ENCODE measurements at places on chromosomes 11 and 22.

- peak; percentile 27 for DNase-seq
Observed at GRCh38 chr11:60951904-60952741, at the start of gene SLC15A3. Gene SLC15A3 (minus strand): TSS chr11:60952176. CDS start chr11:60951551, 625 bp downstream.

- DNase-seq = peak; percentile 84
Observed at GRCh38 chr22:23128269-23129108, 13.3 kb downstream of the RSPH14 start.

GRCh38 chr11:74390697-74391096 is 7.5 kb downstream of the PGM2L1 start:
- no peak for DNase-seq

- DNase-seq = no peak
Observed at GRCh38 chr11:1113405-1114201, 38.9 kb downstream of the MUC2 start.

DNA sequence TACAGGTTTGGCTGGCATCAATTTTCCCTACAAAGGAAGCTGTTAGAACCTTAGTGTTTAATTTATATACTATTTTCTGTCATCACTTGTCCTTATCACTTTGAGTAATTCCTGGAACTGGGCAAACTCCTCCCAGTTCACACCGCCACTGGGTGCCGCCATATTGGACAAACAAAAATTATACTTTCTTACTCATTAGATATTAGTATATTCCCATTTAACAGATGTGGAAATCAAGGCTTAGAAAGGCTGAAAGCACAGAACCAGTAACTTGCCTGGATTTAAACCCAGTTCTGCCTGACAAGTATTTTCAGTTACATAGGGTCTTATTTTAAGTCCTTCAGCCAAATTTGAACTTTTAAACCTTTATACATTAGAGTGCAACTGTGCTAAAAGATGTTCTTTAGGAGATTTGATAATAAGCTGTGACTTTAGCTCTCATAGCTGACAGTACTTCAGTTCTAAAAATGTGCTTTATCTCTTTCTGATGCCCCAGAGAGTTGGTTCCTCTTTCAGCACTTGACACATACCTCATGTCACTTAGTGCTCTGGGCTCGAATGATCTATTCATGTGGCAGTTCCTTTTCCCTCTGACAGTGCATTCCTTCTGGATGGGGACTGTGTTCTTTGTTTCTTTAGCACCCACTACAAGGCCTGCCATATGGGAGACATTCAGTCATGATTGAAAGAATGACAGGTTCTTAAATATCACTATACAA is 25.4 kb downstream of the COA4 start:
- DNase-seq = no peak

DNA sequence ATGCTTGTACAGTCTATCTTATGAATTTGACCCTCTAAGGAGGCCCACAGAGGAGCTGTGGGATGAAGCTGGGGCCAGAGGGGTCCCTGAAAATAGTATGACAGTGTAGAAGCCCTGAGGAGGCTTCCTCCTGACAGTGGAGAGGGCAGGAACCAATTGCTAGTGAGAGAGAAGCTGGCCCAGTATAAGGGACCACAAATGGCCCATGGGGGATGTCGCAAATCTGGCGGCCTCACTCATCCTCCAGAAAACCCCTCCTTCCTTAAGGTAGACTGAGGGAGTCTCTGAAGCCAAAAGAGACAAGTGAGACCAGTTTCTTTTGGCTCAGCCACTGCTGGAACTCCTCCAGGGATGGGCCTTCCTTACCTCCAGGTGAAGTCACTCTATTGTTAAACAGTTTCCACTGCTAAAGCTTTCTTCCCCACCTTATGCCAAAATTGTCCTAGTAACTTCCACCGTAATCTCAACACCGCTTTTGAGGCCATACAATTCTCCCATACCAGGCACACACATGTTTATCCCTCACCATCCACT is 17.8 kb upstream of the CASTOR1 start:
- DNase-seq = no peak

DNA sequence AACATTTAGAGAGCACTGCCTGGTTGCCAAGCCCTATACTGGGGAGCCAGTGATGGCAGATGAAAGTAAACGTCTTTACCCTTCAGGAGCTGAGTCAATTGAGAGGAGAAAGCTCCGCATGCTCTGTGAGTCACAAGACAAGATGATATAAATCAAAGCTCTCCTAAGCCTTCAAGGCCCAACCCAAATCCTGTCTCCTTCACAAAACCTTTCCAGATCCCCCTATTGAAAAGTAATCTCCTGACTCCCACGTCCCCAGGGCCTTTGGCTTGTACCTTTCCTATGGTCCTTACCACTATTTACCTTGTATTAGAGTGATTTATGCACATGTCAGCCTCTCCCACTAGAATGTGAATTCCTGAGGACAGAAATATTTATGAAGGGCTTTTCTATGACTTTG is 230.1 kb upstream of the TENM4 start:
- DNase-seq = no peak

DNA sequence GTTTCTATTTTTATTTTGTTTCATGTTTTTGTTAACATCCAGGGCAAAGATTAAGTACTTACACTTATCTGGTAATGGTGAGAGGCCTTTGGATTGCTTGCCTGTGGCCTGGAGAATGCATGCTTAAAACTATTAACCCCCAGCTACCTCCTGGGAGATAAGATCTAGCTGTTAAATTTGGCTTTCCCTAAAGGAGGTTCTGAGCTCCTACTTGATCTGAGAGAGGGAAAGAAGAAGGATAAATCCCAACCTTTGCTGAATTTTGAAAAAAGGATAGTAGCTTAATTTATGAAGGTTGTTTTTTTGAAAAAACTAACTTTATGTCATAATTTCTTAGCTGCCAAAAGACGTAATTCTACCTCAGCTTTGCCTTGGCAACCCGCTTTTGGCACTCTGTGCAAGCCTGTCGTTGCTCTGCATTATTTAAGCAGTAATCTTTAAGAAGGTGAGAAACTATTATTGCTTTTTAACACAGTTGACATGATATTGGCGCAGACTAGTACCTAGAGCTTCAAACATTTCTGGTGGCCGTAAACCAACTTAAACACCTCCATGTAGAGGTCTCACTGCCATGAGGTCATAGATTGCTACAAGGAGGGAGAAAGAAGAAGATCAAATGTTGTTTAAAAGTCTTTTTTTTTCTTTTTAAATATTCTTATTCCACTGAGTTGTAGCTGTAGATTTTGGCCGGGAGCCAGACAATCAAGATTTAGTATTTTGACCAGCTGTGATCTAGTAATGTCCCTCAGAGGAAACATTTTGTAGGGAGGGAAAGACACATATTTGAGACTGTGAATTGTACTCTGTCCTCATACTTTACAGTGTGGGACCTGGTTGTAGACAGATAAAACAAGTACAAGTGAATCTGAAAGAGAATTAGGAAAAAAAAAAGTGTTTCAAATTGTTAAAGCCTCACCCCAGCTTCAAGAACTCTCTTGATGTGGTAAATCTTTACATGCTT is 74.4 kb downstream of the WNT11 start:
- no peak for DNase-seq

DNA sequence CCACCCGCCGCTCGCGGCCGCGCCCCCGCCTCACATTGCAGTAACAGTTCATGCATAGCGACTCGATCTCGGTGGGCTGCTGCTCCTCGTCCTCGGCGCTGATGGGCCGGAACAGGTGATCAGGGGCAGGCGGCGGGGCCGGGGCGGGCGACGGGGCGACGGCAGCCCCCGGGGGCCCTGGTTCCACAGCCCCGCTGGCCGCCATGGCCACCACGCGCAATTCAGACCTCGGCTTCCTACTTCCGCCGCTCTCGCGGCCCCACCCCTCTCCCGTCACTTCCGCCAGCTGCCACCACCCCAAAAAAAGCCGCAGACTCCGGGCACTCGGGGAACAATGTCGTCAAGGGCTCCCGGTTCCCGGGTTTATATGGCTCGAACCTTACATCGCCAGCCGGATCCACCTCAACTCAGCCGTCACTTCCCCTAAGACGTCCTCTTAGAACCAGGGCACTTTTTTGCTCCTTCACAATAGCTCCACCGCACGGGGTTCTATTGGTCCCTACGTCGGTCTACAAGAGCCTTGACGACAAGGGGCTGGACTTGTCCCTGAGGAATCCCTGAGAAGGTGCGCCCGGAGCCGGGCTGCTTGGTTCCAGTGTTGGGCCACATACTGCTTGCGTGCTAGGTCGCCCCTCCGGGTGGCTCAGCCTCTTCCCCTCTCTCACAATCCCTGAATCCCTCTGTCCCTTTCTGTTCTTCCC is at the start of gene ZPR1:
Gene ZPR1 (minus strand): TSS at position 238 of the 701 bp plus-strand sequence. CDS start 33 bp downstream, at position 205.
- peak; percentile 56 for DNase-seq

DNA sequence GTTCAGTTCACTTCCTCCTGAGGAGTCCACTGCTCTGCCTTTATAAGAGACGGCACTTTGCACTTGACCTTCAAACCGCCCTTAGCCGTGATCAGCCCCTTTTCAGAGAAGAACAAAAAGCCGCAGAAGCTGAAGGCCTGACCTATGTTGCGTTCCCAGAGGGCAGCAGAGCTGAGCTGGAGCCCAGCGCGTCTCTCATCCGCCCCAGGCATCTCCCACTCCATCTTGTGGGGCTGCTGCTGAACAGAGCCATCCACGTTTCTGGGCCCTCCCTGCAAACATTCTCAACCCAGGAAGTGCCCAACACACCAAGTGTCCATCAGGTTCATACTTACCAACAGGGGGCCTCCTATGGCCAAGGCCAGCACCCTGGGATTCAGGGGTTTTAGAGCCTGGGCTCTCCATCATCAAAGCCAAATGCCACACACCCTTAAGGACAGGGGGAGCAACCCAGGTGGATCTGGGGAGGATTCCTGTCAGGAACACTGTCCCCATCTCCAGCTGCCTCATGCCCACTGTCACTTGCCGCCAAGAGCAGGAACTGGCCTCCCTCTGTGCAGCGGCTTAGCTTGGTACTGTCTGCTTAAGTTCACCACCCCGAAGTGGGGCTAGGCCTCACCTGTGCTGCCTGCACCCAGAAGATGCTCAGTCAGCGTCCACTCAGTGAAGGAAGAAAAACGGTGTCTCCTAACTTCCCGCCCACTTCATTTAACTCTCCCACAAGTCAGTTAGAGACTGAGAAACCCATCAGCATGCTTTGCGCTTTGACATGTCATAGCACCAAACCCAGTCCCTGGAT is 16.0 kb upstream of the EFCAB6 start:
- DNase-seq = no peak

DNA sequence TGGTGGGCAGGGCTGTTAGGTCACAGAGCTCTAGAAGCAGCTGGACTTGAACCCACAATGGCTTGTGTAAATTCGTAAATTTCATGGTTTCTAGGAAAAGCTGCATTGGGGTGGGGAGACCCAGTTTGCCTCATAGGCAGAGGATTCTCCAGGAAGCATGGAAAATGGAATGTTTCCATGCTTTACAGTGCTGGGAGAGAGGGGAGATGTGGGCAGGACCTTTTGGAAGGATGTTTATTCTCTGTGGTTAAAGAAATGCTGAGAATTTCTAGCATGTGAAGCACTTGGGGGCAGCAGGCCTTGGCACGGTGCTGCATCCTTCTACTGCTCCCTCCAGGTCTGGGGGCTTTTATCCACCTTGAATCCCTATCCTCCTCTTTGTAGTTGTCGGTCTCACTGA is 46.3 kb downstream of the TRAF6 start:
- DNase-seq = peak; percentile 59

- no peak for DNase-seq
Observed at GRCh38 chr22:23071230-23072076, 1.1 kb downstream of the GNAZ start.

DNA sequence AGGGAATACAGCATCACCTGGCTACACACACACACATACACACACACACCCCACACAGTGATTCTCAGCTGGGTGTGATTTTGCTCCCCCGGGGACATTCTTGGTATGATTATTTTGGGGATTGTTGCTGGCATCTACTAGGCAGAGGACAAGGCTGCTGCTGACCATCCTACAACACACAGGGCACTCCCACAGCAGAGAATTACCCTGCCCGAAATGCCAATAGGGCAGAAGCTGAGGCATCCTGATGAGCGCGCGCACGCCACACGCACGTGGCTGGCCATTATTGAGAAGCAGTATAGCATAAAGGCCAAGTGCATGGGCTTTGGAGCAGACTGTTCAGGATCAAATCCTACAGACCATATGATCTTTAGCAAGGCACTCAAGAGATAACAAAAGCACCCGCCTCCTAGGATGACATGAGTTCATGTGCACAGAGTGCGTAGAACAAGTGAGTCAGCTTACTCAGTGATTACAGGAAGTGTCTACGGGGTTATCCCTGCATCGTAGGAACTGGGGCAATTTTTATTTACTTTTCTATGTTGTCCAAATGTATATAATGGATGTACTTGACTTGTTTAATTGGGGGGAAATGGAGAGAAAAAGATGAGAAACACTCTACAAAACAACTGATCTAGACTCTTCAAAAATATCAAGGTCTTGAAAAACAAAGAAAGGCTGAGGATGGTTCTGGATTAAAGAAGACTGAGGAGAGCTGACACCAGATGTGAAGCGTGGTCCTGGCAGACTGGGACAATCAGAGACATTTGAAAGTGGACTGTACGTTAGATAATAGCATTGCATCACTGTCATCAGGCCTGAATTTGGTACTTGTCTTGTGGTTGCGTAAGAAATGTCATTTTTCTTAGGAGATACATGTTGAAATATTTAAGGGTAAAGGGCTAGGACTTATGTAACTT is 7.2 kb upstream of the EHD1 start:
- peak; percentile 94 for DNase-seq

GRCh38 chr22:36166518-36167220 is 6.1 kb upstream of the APOL3 start:
- no peak for DNase-seq

DNA sequence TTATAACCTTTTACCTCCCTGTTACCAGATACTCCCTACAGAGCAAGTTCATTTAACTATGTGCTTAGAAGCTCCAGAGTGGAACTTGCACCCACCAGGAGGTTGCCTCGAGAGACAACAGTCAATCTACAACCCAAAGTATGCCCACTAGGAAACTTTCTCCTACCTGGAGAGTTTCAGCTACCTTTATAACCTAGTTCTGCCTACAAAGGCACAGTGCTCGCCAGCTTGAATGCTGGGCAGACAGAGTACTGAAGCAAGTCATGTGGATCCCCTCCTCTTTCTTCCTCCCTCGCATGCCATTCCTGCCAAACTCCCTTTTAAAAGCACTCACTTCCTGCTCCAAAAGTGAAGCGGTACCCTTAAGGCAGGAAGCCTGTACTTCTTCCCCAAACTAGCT is 258.9 kb downstream of the SWAP70 start:
- no peak for DNase-seq

DNA sequence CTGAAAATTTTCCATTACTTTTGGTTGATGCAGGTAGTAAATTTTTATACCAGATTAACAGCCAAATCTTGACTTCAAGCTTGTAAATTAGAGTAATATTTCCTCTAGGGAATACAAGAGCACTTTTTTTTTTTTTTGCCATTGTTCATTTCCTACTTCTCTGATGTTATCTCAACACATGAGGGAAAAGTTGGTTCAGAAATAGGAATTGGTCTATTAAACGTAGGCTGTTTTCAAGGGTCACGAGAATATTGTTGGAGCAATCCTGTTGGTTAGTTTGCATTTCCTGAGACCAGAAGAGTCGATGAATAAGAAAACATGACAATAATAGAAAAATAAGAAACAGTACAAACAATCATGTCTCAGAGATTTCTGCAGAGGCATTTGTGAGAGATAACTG is 453.9 kb upstream of the CCDC179 start:
- no peak for DNase-seq

DNA sequence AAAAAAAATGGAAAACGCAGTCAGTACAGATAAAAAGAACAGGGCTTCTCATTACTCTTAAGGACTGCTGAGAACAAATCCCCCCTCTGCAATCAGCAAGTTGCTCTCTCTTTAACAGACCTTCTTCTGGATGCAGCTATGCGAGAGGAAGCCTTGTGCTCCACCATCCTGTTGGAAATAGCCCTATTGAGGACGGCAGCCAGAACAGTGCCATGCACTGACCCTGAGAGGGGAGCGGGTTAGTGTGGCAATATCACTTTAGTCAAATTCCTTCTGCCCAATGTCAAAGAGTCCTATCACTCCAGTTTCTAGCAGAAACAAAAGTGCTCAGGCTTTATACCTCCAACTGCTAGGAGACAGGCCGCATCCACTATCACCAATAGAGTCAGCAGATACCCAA is 6.9 kb downstream of the RBM4B start:
- DNase-seq = no peak
